CD4-positive, alpha-beta T cell treated with Interferon gamma for 1 hour (primary cell): ENCODE measurements at places on chromosomes 5 and 9.

GRCh38 chr5:127723571-127723970 is 20.4 kb downstream of the CCDC192 start:
- DNase-seq: no peak

- no peak for DNase-seq
Observed at GRCh38 chr5:112025757-112026156, 268.8 kb upstream of the NREP start.

- DNase-seq: no peak
Observed at GRCh38 chr5:144583541-144584449, 413.1 kb downstream of the KCTD16 start.

DNA sequence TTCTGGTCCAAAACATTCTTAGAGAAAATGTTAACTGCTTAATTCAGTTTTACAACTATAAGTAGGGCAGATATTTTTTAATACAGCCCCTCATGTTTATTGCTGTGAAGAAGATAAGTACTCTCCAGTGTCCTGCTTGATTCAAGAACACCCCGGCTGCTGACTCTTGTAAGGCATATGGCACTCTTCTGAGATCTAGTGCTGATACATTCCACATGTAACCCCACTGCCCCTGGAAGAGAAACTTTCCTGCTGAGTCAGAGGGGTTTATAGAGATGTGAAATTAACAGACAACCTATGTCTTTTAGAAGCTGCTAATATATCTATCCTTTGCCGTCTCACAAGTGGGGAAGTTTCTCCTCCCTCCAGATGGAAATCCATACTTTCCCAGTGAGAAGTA is 1.0 kb upstream of the MINAR2 start:
- DNase-seq: no peak

DNA sequence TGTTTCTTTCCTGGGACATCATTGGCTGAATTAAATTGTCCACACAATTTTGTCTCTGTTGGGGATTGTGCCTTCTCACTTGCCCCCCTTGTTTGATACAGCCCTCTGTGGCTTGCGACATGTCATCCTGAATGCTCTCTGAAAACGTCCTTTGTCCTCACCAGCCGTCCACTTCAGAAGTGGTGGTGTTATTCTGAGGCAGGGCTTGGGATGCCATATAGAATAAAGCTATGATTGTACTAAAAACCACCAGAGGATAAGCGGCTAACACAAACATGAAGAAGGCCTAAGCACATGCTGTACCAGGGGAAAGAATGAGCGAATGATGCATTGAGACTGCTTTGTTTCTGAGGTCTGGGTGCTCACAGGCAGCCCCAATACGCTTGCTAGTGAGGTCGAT is 3.5 kb upstream of the SNX30 start:
- DNase-seq: no peak

DNA sequence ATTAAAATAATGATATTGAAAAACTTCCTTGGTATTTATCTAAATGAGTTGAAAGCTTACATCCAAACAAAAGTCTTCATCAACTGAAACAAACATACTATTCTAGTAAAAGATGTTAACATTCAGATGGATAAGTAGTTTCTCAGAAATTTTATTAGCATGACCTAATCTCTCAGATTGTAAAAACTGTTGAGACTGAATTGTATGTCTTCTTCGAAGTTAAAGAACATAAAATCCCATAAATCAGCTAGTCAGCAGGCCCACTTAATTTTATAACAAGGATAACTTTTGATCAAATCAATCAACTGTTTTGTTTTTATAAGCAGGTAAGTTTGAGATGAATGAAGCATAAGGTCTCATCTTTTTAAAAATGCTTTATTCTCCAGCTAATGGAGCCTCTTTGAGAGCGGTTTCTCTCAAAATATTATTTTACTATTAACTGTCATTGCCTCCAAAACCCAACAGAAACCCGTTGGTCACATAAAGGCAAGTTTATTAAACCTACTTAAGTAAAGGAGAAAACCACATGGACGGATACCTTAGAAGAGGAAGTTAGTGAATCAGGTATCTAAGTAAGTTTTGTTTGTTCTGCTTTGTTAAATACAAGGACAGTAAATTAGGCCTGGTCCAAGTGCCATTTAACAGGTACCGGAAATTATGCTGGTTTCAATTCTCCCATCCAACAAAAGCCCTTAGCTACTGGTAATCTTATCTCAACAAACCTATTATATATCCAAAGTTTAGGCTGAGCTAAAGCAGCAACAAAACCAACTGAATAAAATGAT is 457.0 kb downstream of the PDE4D start:
- DNase-seq: no peak

GRCh38 chr9:109289186-109289585 is 31.7 kb downstream of the EPB41L4B start:
- DNase-seq: no peak

DNA sequence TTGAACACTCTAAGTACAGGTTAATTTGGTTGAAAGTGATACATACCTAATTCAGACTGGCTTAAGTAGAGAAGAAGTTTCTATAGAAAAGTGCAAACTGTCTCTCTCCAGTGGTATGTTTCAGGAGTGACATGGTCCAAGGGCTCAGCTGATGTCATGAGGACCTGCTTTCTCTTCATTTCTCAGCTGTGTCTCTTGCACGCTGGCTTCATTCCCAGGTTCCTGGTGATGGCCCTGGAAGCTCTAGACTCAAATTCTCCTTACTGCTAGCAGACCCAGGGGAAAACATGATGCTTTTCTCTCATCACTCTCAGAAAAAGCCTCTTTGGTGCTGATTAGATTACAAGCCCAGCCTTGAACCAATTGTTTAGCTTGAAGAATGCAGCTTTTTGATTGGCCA is 211.9 kb upstream of the CLINT1 start:
- DNase-seq: no peak

DNA sequence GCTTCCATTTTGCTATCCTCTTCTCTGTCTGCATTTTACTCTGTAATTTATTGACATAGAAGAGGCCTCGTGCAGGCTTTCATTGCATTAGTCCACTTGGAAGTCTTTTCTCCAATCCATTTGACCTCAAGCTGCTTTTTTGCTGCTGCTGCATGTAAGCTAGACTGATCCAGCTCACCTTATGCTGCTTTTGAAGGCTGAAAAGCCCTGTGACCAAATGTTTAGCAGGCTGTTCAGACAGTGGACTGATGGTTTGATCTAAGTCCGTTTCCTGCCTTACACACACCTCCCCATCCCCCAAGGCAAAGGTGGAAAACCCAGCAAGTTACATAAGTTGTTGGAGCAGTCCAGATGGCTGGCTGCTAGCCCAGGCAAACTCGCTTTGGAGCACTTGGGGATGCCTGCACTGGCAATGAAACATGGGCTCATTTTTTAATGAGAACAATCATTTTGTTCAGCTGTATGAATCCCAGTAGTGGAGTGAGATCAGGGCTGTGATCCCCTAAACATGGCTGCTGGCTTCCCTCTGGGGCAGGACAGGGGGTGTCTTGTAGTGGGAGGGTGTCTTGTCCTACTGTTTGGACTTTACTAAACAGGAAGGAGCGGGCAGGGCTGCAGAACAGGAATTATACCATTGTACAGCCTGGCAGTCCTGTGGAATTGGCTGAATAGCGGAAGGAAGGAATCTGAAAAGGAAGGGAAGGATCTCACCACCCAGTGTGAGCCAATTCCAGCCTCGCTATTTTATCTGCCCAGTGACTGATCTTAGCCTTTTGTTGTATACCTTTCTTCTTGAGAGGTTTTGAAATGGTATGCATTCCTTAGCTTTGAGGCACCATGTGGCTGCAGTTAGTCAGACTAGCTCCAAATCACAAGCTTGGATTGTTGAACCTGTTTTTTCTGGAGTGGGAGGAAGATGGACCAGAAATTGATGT is 212.0 kb downstream of the ARHGAP26 start:
- DNase-seq: peak; percentile 8

- DNase-seq: no peak
Observed at GRCh38 chr9:101578378-101578777, 16.4 kb downstream of the PPP3R2 start.

DNA sequence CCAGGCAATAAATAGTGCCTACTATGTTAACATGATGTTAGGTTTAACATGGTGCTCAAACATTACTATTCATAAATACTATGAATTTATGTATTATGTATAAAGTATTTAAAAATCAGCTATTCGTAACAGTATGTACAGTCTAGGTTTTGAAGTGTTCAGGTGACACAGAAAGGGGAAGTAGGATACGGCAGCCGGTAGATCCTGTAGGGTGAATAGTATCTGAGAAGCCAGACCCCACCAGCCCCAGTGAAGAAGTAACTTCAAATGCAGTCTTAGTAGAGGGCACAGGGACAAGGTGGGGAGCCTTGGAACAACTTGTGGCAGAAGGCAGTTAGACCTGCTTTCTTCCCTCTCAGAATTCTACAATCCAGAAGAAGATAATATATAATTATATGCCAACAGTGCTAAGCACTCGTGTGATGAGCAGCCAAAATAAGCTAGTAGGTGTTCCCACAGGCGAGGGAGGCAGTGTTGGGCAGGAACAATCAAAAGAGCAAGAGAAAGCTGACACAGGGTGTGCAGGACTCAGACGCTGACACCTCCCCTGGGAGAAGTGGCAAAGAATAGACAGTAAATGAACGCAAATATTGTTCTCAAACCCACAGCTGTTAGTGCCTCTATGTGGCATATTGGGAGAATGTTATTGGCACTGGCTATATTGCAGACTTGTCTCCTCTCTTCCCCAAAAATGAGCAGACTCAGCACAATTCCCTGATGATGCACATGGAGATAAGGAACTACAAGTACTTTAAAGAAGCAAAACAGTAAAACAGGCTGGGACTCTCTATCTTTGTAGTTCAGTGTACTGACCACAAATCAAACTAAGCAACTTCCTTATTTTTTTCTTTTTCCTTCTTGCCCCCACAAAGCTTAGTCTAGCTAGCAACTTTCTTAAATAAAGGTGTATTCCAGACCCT is 4.6 kb downstream of the ZNF367 start:
- DNase-seq: peak; percentile 8

DNA sequence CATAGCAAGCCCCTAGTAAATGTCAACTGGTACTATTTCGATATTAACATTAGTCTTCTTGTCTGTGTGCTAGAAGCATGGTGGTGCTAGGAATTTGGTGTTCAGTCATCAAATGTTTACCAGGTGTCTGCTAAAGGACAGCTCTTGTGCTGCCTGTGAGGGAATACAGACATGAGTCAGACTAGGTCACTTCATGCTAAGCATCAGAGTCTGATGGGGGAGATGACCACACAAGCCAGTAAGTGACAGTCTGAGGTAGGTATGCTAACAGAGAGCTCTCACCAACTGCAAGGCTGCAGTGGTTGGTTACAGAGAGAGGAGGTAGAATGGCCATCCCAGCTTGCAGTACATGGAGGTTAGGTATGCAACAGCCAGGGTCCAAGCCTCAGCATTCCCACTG is 320.9 kb downstream of the CDK5RAP2 start:
- no peak for DNase-seq

DNA sequence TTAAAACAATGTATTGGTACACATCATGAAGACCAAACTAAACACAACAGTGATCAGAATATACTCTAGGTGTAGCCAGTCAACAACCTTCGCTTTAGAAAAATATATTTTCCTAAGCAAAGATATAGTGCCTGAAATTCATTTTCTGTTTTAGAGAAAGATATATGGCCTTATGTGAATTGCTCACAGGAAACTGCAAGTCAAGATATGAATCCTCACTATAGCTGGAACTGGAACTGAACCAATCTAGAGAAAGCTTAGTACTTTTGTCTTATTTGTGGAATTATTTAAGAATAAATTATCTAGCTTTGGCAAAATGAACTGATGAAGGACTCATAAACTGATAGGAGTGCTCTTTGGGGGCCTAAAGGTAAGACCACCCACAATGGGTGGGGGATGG is 27.3 kb downstream of the GZMK start:
- no peak for DNase-seq

- DNase-seq: no peak
Observed at GRCh38 chr5:172453206-172453985, 929 bp downstream of the SH3PXD2B start.

DNA sequence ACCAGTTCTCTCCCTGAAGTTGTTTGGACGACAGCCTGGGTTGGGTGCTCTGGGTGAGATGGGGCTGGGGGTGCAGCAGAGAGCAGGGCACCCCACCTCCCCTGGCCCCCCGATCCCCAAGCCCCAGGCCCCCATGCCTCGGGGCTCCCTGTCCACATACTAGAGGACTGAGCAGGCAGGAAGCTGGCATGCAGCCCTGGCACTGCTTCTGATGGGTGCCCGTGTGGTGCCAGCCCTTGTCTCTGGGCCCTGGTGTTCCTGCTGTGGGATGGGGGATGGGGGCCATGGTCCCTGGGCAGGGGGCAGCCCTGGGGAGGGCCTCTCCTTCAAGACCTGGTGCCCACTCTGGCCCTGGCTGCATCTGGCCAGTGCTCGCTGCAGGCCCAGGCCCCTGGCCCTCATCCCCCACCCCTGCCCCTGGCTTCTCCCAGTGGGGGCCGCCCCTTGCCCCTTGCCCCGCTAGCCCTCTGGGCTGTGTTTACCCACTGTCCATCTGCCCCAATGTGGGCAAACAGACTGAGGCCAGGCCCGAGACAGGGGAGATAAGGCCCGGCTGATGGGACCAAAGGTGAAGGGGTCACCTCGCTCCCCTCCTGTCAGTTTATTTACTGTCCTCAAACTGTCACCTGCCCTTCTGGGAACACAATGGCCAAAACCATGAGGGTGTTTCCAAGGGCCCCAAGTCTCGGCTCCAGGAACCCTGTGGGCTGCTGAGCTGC is 67.3 kb upstream of the RXRA start:
- no peak for DNase-seq

DNA sequence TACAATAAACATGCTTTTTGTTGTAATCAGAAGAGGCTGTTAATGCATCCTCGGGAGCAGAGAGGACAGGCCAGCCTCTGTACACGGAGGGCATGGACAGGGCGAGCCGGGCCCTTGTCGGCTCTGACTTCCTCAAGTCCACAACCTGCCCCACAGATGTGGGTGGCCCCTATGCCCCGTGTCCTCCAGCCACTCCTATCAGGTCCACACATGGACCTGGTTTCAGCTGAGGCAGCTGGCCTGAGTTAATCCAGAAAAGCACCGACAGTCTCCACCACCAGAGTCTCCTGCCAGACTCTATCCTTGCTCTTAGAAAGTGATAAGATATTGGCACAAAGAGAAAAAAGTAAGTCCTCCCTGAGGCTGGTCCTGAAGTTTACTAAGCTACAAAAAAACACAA is 52.4 kb upstream of the PHYKPL start:
- DNase-seq: no peak

DNA sequence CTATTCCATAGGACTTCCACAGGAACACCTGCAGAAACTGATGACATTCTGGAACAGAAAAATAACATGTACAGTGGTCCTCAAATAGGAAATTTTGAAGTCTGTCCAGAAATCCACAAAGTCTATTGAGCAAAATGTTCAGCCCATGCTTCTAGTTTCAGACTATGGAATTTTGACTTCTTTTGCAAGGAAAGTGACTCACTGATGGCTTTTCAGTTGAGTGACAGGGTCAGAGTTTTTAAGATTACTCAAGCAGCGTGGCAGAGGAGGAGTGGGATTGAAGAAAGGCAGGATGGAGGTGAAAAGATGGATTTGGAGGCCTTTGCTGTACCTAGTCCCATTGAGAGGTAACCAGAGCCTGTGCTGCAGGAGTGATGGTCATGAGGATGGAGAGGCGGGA is 151.5 kb downstream of the GOLPH3 start:
- DNase-seq: no peak

- DNase-seq: no peak
Observed at GRCh38 chr9:32413424-32413823, 29.0 kb downstream of the ACO1 start.

- no peak for DNase-seq
Observed at GRCh38 chr5:151632524-151632923, 41.4 kb upstream of the FAT2 start.
